Chondrocyte (in vitro differentiated cells): ENCODE measurements at places on chromosomes 3 and 15. TPM values are rescaled to one million over a fixed set of nuclear protein-coding genes. Genes with fewer than 3 reads are reported as not detected.
A peak's percentile ranks its signal among the peaks of the same experiment; 100 is the strongest.

The MKRN3 gene
- not detected in 3 replicates for total RNA-seq

- no peak for DNase-seq
Observed at GRCh38 chr3:13634615-13635014, 85.7 kb downstream of the FBLN2 start.

DNA sequence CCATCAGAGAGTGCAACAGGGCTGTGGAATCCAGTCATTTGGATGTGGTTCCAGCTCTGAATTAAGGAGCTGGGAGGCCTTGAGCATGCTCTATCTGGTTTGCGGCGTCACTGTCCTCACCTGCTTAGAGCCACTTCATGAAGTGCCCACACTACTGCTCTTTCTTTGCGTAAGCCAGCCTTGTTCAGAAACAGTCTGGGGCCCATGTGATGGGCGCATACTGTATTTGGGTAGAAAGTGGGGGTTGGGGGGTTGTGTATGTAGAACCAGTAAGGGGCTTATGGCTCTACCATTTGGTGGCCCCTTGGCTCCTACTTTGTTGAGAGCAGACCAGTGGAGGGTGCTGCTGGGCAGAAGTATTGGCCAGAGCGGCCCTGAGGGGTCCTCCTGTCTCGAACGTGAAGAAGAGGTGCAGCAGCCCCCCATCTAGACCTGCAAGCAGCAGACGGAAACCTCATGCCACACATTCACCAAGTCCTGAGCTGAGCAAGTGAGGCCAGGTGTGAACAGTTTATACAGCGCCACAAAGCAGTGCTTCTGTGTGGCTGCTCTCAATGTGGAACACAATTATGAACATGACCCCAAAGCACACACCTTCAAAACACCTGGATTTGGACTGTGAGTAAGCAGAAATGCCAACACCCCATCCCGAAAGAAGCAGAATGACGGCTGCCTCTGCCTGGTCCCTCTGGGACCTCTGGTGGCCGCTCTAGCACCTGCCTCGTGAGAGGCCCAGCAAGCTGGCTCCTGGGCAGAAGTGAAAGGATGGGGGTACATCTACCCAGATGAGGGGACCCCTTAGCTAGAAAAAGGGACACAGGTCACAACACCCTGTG is 26.6 kb downstream of the SRPRB start:
- no peak for DNase-seq

The TNIK gene
- 16.9 to 18.7 TPM (median 17.5 TPM) in 3 replicates for total RNA-seq

The ARHGEF3 gene
- 2.8 to 6.9 TPM (median 5.2 TPM) in 3 replicates for total RNA-seq

The TUBGCP5 gene
- 14.4 to 22.8 TPM (median 14.6 TPM) in 3 replicates for total RNA-seq

- peak; percentile 99 for DNase-seq
Observed at GRCh38 chr15:78872155-78872971, at the start of gene MORF4L1. Gene MORF4L1 (plus strand): TSS chr15:78872890. CDS start chr15:78873018, 128 bp downstream.

The ST8SIA2 gene
- total RNA-seq = 2.4 to 6.2 TPM (median 4.5 TPM) in 3 replicates

DNA sequence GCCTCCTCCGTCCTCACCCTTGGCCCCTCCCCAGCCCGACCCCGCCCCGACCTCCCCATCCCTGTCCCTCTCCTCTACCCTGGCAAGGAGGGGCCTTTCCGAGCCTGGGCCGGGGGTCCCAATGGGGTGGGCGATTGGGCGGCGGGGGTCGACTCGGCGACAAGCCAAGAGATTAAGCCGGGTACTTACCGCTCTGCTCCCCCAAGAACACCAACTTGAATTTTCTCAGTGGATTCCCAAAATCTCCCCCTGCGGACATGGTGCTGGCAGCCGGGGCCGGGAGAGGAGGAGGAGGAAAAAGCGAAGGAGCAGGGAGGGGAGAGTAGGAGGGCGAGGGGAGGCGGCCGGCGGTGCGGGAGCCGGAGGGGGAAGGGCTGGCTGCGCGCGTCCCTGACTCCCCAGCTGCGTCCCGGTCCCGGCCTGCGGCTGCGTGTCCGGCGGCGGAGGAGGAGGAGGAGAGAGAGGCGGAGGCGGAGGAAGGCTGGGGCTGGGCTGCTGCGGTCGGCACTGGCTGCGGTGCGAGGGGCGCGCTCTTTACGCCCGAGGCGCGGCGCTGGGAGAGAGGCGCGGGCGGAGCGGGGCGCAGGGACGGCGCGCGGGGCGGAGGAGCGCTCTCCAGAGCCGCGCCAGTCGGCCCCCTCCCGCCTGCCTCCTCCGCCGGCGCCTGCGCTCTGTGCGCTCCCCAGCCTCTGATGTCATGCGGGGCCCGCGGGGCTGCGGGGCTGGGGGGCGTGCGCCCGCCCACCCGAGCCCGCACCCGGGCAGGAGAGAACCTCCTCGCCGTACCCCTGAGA is at the start of gene RAB6B:
Gene RAB6B, minus strand, starts transcription at position 675 of the 794 bp plus-strand sequence. Its CDS starts 416 bp downstream, at position 259.
- no peak for DNase-seq

DNA sequence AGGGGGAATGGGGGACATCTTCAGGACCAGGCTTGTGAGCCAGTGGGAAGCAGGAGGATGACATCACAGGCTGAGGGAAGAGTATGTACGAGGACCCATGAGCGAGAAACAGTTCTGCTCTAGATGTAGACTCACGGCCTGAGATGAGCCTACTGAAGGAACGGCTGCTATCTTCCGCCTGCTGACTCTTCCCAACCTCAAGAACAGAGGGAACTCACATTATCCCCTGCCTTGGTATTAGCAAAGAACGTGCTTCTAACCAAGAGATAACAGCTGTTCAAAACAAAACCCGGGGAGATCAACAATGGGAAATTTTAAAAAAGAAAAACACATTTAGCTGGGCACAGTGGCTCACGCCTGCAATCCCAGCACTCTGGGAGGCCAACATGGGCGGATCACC is 25.3 kb downstream of the AVEN start:
- no peak for DNase-seq
